ENCODE measurements at places on chromosomes 6 and 20.

DNA sequence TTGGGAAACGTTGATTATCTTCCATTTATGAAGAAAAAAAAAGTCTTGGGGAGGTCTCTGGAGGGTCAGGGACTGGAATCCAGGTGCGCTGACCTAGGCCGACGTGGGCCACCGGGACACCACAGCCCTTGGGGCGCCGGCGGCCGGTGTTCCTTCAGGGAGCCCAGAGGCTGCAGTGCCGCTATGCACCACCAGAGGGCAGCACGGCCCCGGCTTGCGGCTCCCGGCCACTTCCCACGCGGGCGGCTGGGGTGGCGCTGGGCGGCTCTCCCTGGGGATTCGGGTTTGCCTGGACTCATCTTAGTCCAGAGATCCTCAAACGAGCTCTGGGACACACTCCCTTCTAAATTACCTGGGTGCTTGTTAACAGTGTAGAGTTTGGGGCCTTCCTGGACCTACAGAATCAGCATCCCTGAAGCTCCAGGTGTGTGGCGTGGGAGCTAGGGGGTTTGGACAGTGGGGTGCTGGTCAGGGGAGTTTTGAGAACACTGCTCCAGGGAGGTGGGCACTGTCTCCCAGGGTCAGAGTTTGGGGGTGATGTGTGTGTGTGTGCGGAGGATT lies 23.0 kb upstream of the GTSF1L start:
- peak; percentile 47 for DNase-seq

GRCh38 chr6:2542101-2542857 lies 208.4 kb downstream of the MYLK4 start:
- no peak for DNase-seq

GRCh38 chr20:25378884-25379733 lies 11.5 kb downstream of the ABHD12 start:
- DNase-seq = no peak

DNA sequence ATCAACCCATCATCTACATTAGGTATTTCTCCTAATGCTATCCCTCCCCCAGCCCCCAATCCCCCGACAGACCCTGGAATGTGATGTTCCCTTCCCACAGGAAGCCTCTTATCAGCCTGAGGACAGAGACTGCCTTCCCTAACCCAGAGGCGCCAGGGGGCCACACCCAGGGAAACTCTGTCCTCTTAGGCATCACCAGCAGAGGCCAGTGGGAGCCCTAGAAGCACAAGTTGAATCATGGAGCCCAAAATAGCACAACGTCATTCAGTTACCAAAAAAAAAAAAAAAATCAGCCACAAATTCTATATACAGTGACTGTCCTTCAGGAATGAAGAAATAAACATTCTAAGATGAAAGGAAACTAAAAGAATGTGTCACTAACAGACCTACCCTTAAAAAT lies 625.7 kb downstream of the TFAP2A start:
- no peak for DNase-seq

DNA sequence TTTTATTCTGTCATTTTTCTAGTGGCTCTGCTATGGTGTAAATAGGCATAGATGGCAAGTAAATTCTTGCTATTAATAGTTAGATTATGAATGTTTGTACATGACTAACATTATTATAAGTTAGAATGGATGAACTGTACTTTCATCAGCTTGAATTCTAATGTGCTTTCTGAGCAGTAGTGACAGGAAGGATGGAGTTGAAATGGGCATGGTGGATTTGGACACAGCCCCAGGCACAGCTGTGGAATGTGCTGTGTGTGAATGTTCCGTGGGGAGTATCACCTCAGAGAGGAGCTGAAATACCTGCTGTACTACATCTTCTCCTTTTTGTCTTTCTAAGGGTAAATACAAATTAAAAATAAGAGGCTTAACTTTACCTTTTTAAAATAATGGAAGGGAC lies 66.8 kb downstream of the FBXO5 start:
- no peak for DNase-seq

GRCh38 chr6:42813906-42814444 lies 32.1 kb downstream of the BICRAL start:
- no peak for DNase-seq

- no peak for DNase-seq
Observed at GRCh38 chr6:16311763-16312162, 73.4 kb downstream of the GMPR start.

DNA sequence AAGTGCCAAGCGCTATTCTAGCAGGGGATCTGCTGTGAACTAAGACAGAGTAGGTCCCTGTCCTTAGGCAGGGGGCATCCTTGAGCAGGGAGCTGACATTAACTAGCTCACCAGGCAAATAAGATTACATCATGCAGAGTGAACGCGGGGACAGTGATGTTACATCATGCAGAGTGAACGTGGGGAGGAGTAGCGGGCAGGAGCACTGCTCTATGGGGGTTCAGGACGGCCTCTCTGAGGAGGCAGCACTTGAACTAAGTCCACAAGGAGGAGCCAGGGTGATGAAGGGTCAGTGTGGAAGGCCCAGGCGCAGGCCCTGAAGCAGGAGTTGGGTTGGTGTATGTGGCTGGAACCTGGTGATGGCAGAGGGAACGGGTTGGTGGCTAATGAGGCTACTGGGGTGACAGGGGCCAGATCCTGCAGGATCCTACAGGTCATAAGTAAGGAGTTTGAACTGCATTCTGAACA lies 38.7 kb downstream of the KAT14 start:
- no peak for DNase-seq

DNA sequence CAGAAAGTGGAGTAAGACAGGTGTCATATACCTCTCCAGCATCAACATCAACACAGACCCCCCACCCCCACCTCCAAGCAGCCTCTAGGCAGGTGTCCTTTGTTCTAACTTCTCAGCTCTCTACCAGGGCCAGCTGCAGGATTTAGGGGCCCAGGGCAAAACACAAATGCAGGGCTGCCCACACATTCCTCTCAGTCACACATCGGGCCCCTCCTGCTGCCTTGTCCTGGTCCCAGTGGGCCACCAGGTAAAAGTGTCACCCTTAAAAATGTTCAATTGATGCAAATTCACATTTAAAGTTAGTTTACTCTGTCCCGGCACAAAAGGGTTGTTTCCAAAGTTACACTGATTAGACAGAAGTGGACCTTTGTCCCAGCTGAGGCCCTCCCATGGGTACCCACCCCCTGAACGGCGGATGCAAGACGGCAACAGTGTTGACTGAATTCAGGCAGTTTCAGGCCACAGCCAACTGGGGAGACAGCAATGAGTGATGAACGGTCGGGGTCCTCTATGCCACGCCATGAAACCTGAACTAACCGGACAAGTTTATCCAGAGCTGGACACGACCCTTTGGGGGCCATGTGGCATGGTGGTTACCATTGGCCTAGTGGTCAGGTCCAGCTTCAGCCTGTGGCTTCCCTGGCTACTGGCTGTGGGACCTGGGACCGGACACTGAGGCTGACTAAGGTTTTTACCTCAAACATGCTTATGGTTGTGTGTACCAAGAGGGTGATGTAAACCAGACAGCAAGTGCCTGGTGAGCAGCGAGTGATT lies 52.2 kb upstream of the UNC93A start:
- DNase-seq = peak; percentile 11

GRCh38 chr20:60271597-60271996 lies 313.4 kb downstream of the CDH26 start:
- no peak for DNase-seq

- no peak for DNase-seq
Observed at GRCh38 chr6:158143700-158144099, 24.4 kb downstream of the SERAC1 start.

DNA sequence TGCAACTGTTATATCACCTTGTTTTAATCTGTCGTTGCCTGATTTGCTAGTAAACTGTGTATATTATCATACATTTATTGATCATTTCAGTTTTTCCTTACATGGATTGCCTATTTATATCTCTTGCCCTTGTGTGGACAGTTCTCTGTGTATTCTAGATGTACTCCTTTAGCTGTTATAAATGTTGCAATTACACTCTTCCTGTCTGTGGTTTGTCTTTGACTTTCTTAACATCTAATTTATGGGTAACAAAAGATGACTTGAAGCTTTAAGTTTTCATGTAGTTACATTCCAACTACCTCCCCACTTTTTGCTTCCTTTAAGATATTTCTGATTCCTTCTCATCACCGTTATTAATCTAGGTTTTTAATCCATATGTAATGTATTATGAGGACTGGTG lies 22.6 kb downstream of the PLCB1 start:
- DNase-seq = no peak

DNA sequence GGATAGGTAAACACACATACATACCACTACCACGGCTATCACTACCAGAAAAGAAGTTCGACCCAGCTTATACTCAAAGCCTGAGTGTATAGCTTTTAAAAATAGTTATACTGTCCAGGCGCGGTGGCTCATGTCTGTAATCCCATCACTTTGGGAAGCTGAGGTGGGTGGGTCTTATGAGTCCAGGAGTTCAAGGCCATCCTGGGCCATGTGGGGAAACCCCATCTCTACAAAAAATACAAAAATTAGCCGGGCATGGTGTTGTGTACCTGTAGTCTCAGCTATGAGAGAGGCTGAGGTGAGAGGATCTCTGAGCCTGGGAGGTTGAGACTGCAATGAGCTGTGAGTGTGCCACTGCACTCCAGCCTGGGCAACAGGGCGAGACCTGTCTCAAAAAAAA lies 32.9 kb downstream of the NKX2-4 start:
- DNase-seq = no peak

GRCh38 chr20:59134182-59134581 lies 29.4 kb upstream of the ZNF831 start:
- no peak for DNase-seq

GRCh38 chr6:162736961-162737360 lies 9.2 kb downstream of the PACRG start:
- peak; percentile 59 for DNase-seq

DNA sequence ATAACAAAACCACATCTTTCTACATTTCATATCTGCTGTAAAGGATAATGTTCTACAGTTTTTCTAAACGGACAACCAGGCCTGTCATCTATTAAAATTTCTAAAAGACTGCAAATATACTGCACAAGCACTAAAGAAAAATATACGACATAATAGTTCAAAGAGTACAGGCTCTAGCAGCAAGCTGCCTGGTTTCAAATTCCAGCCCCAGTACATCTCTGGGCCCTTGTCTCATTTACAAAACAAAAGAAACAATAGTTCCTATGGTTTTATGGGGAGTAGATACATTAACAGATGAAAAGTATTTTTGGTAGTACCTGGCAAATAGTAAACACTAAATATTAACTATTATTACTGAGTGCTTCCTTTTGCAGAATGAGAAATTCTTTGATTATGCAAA lies 24.1 kb downstream of the DEK start:
- DNase-seq = no peak

DNA sequence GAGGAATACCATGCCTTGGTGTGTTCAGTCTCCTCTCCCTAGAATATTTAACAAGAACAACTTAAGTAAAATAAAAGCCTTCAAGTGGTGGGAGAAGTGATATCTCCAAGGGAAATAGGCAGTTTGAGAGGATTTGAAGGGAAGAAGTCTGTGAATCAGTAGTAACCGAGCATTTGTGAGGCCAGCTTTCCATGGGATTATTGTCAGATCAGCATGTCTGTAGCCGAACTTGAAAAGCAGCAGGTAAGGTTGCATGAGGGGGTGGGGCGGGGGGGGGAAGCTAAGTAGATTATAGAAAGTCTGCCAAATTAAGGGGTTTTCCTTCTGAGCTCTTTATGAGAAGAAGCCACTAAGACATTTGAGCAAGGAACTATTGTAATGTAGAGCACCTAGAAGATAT lies 92.6 kb downstream of the GRIK2 start:
- DNase-seq = no peak

All from NCI-H1105 treated with DMSO at 0.1 percent for 48 hours (cell line).